ENCODE measurements at places on chromosomes 2 and 18.

- DNase-seq = no peak
These were observed 20.4 kb downstream of the TTR start for GRCh38 chr18:31612124-31612523.

- DNase-seq = no peak
These were observed 81.1 kb upstream of the SLC39A10 start for GRCh38 chr2:195575879-195576401.

- no peak for DNase-seq
These were observed 128.6 kb upstream of the EPC2 start for GRCh38 chr2:148515976-148516375.

GRCh38 chr2:11499081-11499743 lies 33.3 kb upstream of the E2F6 start:
- DNase-seq = no peak

DNA sequence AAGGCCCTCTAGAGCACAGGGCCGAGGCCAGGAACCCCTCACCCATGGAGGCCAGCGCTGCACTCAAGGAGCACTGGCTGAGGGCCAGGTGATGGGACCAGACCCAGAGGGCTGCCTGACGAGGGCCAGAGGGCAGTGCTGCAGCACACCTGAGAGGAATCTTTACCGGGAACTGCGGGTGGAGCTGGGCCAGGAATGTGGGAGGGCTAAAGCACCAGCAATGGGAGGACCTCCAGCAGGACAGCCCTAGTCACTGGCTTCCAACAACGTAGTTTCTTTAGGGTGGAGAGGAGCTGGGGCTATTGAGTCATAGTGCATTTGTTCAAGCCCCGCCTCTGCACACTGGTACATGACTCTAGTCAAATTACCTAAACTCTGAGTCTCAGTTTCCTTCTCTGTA lies 143.4 kb downstream of the TMEM17 start:
- DNase-seq = no peak

DNA sequence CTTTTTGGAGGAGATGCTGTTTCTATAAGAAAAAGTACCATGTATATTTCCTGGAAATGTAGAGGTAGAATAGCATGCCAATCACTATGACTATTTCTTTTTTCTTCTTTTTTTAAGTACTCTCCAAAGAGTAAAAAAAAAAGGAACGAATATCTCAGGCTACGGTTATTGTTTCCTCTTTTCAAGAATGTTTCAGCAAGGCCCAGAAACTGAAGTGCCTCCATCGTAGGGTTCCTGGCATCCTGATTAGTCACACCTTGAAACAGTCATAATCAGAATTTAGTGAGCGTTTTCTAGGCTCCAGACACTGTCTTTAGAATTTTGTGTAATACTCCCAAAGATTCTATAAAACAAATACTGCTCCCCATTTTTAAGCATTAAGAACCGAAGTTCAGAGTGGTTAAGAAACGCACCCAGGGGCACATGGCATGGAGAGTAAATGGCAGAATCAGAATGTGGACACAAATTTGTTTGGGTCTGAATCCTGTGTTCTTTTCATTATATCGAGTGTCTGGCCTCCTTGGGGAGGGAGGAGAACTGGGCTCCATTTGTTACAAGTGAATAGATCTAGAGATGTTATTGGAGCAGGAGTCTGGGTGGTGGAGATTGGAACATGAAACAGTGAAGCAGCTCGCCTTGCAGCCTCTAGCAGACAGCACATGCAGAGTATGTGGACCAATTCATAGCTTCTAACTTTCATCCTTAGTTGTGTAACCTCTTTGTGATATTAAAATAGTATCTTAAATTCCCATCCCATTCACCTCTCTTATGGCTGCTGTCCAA lies 26.7 kb downstream of the ZEB2 start:
- no peak for DNase-seq

DNA sequence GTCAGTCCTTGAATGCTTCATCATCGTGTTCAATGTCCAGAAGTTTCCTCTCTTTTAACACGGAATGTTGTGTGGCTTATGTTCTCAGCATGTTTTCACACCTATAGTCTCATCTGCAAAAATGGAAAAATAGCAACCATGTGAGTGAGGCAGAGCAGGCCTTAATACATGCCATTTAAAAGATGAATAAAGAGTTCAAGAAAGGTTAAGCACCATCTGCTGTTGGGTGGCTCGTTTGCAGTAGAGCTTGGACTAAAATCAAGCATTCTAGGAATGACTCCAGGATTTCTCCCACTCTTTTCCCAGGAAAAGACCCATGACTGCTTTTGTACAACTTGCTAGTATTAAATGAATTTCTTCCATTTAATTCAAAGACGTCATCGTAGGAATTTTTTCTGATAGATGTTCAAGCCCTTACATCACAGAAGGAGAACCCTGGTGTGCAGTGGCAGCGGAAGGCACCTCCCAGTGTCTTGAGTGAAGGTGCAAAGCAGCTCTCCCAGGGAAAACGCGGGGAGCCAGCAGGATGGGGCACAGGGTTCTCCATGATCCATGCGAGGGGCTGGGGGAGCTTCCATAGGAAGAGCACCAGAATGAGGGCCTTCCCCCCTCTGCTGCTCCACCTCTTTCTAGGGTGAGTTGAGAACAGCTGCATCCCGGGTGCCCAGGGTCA lies 9.6 kb downstream of the DCDC2C start:
- DNase-seq = no peak

DNA sequence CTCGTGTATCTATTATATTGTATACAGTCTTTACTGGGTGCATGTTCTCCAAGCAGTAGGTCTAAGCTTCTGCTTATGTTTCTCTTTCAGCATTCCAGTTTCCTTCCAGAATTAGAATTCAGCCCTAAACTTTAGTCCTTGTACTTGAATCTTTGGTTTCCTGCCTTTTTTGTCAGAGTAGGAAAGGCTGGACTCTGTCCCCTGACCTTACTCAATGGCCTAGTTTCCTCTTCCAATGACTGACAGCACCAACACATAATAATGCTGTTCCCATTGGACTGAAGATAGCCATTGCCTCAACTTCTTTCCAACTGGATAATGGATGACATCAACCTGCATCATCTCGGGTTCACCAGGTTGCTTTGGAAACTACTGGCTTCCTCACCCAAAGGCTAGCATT lies 217.0 kb downstream of the FIGN start:
- DNase-seq = no peak

GRCh38 chr2:181457741-181458425 lies 697 bp downstream of the ITGA4 start:
- peak; percentile 63 for DNase-seq

- DNase-seq = no peak
These were observed 106.1 kb downstream of the ICA1L start for GRCh38 chr2:202765436-202765835.

DNA sequence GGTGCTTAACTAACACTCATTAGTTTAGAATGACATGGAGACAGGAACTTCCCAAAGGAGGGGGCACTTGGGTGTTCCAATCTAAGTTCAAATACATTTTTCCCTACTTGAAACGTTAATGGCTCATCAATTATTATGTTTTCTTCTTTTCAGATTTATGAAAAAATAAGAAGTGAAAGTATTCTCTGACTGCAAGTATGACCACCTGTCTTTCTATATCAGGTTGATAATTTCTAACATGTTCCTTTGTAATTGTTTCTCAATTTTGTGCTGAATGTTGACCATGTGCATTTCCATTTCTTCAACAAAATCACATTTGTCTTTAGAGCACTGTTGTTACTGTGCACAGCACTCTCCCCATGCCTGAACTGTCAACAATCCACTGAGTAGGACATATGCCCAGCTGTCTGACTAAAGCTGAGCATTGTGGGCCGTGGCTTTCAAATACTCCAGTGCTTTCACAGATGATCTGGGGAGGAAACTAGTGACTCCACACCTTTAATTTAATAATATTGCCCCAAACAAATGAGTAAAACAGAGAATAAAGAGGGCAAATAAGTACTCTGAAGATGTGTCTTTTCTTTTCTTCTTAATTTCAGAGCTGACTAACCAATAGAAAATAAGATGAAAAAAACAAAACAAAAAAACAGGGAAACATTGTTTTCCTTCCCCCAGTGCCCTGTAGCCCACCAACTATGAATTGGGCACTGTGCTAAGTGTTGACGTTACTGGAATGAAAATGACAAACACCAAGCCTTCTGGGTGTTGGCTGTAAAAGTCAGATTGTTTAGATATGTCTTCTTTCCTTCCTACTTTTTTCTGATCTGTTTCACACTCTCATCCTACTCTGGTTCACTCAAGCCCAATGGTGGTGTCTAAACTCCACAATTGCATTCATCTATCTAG lies 16.0 kb downstream of the LANCL1 start:
- no peak for DNase-seq

Data from stimulated activated CD4-positive, alpha-beta T cell treated with anti-CD3 and anti-CD28 coated beads, Interleukin-1b, Interleukin-23, amount 100 ng/mL, for 48 hours (primary cell).